ENCODE measurements at places on chromosomes 2 and 18. TPM values are rescaled to one million over a fixed set of nuclear protein-coding genes. Genes with fewer than 3 reads are reported as not detected.

Gene TXNL4A
- 21.6 TPM for total RNA-seq

Gene BOK
- 61.5 TPM for total RNA-seq

GRCh38 chr2:120819720-120820210 is 84.1 kb downstream of the GLI2 start:
- H3K4me3 ChIP-seq = peak overlapping the region; percentile 3
- H3K4me1 ChIP-seq = peaks cover 47% of the 10 kb centered on the region
- no peaks in the 10 kb centered on the region for H3K27me3 ChIP-seq

- no peak overlapping the region for H3K27ac ChIP-seq
- H3K36me3 ChIP-seq = no peaks in the 10 kb centered on the region
- H3K27me3 ChIP-seq = no peaks in the 10 kb centered on the region
- no peak for DNase-seq
These were observed 424.5 kb upstream of the SPRED2 start for GRCh38 chr2:65856928-65857327.

- H3K4me3 ChIP-seq = no peak overlapping the region
- no peaks in the 10 kb centered on the region for H3K4me1 ChIP-seq
- no peak overlapping the region for H3K27ac ChIP-seq
- peak; percentile 1 for DNase-seq
These were observed 51.4 kb downstream of the TRIB2 start for GRCh38 chr2:12767996-12768624.

- no peak overlapping the region for H3K27ac ChIP-seq
- no peaks in the 10 kb centered on the region for H3K27me3 ChIP-seq
- H3K36me3 ChIP-seq = no peaks in the 10 kb centered on the region
- H3K4me3 ChIP-seq = no peak overlapping the region
These were observed 75.7 kb downstream of the FTCDNL1 start for GRCh38 chr2:199775267-199775666.

DNA sequence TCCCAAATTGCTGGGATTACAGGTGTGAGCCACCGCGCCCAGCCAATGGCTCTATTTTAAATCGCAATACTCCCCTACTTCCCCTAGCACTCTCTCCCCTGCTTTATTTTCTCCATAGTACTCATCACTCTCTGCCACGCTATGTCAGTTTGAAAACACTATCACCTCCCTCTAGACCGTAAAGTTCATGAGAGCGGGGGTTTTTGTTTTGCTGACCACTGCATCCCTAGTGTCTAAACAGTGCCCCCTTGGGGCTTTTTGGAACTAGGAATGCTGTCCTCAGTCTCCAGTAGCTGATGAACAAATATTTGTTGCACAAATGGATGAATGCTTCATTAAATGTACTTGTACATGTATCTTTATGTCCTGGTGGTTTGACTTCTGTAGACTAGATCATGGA is 44.1 kb downstream of the ATOH8 start:
- no peak for DNase-seq
- H3K4me1 ChIP-seq = peaks cover 51% of the 10 kb centered on the region
- no peaks in the 10 kb centered on the region for H3K36me3 ChIP-seq
- H3K27me3 ChIP-seq = no peaks in the 10 kb centered on the region
- H3K4me3 ChIP-seq = no peak overlapping the region

Data from esophagus muscularis mucosa (tissue), 4 donors.